ENCODE measurements at places on chromosomes 5 and 9.

- no peak for DNase-seq
Measured at GRCh38 chr5:77181596-77182304, 28.7 kb upstream of the PDE8B start.

GRCh38 chr9:83061036-83061435, 1.9 kb downstream of the RASEF start:
- no peak for DNase-seq

DNA sequence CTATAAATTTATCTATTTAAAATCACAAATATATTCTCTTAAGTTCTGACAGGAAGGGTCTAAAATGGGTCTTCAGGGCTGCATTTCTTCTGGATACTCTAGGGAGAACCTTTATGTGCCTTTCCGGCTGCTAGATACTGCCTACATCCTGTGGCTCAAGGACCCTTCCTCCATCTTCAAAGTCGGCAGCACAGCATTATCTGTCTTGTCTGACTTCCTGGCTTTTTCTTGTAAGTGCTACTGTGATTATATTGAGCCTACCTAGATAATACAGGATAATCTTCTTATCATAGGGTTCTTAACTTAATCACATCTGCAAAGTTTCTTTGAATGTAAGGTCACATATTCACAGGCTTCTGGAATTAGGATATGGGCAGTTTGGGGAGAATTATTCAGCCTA, 943.8 kb upstream of the TYRP1 start:
- DNase-seq: no peak

DNA sequence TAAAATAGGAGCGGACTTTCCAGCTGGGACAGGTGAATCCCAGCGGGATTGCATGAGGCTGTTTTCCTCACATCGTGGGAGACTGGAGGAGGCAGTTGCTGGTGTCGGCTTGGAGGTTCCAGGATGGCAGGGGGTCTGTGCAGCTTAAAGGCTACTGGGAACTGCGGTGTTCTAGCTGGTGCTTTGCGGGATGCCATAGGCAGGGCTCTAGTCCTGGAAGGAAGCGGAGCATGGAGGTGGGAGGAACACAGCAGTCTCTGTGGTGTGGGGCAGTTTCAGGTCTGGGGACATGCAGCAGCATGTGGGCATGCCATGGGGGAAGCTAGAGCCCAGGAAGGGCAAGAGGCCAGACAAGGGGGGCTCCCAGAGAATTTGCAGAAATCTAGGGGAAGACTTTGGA, 141.5 kb downstream of the NSG2 start:
- DNase-seq: no peak

DNA sequence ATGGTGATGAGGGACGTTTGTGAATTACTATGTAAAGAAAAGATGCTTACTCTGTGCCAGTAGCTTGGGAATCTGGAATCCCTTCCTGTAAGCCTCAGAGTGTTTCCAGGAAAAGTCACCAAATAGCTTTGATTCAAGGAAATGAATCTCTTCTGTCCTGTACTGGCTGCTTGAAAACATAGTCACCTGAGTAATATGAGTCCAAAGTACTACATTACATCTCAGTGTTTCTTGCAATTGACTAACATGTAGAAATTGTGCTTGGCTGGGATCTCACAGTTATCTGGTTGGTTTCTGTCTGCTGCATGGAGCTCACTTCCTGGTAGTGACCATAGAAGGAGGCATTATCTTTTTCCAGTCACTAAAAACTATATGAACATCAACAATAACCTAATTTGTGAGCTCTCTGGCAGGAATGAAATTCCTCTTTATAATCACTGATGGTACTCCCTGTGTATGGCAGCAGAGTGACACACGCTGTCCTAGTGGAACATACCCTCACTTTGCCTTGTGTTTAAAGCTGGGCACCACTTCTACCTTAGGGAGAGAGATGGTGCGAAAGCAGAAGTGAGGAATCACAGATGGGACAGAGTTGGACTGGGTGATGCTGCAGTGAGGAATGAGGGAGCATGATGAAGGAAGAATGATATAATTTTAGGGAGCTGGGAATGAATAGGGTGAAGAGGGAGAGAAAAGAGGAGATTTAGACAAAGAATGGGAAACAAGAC, 568.5 kb downstream of the RAB3C start:
- DNase-seq: no peak

- no peak for DNase-seq
Measured at GRCh38 chr9:79877943-79878602, 306.3 kb downstream of the TLE4 start.

DNA sequence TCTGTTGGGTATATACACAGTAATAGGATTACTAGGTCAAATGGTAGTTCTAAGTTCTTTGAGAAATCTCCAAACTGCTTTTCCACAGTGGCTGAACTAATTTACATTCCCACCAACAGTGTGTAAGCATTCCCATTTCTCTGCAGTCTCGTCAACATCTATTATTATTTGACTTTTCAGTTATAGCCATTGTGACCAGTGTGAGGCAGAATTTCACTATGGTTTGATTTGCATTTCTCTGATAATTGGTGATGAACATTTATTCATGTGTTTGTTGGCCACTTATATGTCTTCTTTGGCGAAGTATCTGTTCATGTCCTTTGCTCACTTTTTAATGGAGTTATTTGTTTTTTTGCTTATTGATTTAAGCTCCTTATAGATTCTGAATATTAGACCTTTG, 596.2 kb upstream of the DAB2 start:
- DNase-seq: no peak

DNA sequence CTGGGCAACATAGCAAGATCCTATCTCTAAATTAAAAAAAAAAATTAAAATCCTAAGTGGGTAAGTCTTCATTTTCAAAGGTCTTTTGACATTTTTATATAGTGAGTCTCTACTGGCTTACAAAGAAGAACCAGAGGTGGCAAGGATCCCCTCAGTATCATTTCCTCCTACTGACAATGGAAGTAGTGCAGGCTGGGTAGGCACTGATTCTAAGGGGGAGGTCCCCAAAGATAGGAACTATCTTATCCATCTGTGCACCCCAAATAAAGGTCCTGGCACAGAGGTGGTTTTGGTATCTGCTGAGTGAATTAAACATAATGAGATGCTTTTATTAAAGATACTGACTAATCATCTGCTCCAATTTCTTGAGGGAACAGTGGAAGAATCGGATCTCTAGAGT, 4.2 kb downstream of the FAM193B start:
- no peak for DNase-seq

- no peak for DNase-seq
Measured at GRCh38 chr9:3916984-3917383, 382.9 kb downstream of the GLIS3 start.

DNA sequence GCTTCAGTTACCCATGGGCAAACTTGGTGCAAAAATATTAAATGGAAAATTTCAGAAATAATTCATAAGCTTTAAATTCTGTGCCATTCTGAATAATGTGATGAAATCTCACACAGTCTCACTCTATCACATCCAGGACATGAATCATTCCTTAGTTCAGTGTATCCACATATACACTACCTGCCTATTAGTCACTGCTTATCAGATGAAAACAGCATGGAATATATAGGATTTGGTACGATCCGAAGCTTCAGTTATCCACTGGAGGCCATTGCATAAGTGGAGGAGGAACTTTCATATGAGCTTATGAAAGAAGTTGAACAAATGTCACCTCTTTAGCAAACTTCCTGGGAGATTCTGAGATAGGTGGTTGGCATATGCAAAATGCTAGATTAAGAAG, 64.2 kb downstream of the GAPVD1 start:
- DNase-seq: no peak

DNA sequence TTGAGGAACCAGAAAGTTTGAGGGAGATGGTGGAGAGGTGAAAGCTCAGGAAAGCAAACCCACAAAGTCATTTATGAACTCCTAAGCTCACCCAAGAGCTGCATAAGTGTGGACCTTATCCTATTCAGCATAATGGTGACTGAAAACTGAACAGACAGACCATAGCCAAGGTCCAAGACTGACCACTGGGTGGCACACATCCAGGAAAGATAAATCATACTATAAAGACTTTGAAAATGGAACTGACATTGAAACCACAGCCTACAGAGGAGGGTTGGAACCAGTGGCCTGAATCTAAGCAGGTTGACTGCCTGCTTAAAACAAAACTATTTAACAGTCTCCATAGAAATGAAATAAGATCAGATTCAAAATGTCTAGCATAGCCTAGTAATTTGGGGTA, 121.0 kb upstream of the RGS7BP start:
- no peak for DNase-seq

- no peak for DNase-seq
Measured at GRCh38 chr5:145840458-145841132, 5.5 kb upstream of the PRELID2 start.

GRCh38 chr5:91266184-91266705, 116.9 kb downstream of the ARRDC3 start:
- DNase-seq: no peak

- no peak for DNase-seq
Measured at GRCh38 chr5:4579679-4580078, 560.5 kb upstream of the ADAMTS16 start.

DNA sequence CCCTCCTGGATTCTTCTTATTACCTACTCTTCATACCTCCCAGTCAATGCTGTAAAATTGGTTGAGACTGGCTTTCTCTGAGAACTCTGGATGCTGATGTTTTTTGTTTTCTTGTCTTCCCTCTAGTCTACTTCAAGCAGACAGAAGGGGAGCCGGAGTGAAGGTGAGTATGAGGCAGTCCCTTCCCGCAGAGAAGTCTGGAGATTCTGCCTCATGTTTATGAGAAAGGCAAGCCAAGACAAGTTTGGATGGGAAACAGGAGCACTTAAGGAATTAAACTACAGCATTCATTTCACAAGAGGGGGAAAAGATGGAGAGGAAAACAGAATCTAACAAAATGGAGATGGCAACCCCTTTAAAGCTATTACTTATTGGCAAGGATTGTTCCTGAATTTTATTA, 246.1 kb downstream of the TRIM32 start:
- DNase-seq: no peak

DNA sequence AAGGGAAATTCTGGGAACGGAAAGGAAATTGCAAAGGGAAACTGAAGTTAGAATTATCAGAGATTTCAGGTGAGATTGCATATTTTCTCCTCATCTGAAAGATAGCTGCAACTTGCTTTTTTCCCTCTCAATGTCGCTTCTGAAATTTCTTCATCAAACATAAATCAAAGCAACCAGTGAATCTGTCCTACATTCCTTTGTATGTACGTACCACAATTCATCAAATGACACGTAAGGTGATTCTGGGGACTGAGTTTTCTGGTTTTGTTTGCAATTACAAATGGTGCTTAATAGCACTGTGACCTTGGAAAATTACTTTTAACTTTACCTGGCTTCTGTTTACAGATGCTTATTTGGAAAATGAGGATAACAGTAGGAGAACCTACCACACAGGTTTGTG, 21.9 kb upstream of the CNOT6 start:
- DNase-seq: no peak

DNA sequence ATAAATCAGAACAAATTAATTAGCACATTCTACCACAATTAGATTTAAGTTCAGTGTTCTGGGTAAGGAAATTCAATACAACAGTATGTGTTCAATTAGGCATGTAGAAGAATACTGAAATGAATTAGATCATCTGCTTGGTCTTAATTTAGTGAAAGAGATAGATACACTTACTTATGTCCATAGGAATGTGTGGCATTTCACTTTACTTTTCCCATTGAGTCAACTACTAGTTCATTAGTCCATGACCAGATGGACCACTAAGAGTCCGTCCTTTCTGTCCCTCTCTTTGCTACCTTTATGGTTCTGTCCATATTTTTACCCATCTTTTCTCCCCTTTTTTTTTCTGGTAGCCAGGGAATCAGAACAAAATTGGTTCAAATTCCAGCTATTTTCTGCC, 276.9 kb downstream of the OSTF1 start:
- DNase-seq: no peak

DNA sequence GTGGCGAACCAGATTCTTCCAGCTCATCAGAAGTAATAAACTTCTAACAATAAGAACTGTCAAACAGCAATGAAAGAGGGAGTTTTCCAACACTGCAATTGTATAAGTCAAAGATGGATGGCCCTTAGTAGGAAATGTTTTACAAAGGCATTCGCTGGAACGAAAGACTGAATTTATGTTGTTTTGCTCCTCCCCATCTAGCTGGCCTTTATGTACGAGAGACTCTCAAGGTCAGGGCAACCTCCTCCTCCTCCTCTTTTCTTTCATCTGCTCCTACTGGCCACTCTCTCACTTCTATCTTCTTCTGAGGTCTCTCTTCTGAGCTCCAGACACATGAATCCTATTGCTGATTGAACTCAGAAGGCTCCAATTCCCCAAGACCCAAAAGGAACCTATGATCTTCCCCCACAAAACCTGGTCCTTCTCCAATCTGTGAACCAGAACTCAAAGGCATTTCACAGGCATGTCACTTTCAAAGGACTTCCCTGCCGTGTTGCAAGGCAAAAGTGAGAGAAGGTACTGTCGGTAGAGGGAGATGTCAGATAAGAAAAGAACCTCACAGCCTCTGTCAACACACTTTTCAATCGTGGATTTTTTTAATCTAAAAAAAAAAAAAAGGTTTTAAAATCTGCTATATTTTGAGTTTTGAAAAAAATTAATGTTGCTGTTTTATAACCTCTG, 28.5 kb upstream of the PUM3 start:
- no peak for DNase-seq

GRCh38 chr9:128828719-128829452, 708 bp downstream of the SPOUT1 start:
- DNase-seq: no peak

DNA sequence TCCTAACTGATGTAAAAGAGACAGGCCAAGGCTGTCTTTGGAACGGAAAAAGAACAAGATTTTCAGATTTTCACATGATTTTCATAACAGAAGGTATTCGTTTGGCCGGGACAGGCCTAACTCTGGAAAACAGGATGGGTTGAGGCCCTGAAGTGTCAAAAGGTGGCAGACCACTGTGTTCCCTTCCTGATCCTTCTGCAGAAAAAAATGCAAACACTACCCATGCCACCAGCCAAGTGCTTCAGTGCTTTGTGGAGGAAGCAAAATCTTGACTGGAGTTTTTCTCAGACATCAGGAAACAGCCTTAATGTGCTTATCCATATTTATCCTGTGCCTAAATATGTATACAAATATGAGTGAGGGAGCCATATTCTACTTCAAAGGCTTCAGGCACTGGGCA, 113.5 kb upstream of the IL6ST start:
- DNase-seq: no peak

DNA sequence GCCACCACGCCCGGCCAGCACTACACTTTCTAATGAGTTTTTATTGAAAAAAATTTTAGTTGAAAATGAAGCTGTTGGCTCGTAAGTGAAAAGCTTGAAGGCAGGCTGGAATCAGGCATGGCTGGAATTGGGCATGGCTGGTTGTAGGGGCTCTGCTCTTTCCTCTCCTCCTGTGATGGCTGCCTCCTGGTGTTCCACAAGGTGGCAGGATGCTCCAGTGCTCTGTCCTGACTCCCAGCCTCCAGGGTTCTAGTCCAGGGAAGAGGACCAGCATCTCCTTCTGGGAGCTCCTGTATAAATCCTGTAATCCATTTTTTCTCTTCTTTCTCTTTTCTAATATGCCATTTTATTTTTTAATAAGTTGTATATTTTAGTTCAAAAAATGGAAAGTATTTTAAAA, 57.2 kb upstream of the DHFR start:
- no peak for DNase-seq

- no peak for DNase-seq
Measured at GRCh38 chr9:16001856-16002255, 449.0 kb downstream of the CCDC171 start.

GRCh38 chr5:139137697-139138096, 60.5 kb downstream of the SIL1 start:
- no peak for DNase-seq

GRCh38 chr5:87851603-87852002, 417.0 kb downstream of the TMEM161B start:
- DNase-seq: no peak

- DNase-seq: no peak
Measured at GRCh38 chr5:1153428-1153827, 41.6 kb upstream of the SLC12A7 start.

All from activated CD8-positive, alpha-beta memory T cell treated with anti-CD3 and anti-CD28 coated beads for 48 hours (primary cell).